ENCODE measurements at places on chromosomes 7 and 10.

- DNase-seq: no peak
These were observed 1017.5 kb downstream of the XPNPEP1 start for GRCh38 chr10:108905821-108906220.

DNA sequence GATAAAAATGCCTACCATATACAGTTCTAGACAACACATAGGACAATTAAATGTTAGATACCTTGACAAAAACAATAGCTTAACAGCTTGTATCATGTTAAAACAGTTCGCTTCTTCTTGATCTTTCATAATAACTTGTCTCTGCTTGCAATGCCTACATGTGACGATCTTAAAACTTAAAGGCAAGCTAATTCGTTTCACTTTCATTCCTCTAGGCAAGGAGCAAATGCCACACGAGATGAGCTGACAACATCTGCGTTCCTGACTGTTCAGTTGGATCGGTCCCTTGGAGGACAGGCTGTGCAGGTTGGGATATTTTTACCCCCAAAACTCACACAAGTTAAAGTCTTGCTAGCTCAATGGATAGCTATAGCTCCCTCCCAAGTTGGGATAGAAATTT, 51.6 kb upstream of the ARL4A start:
- no peak for DNase-seq

DNA sequence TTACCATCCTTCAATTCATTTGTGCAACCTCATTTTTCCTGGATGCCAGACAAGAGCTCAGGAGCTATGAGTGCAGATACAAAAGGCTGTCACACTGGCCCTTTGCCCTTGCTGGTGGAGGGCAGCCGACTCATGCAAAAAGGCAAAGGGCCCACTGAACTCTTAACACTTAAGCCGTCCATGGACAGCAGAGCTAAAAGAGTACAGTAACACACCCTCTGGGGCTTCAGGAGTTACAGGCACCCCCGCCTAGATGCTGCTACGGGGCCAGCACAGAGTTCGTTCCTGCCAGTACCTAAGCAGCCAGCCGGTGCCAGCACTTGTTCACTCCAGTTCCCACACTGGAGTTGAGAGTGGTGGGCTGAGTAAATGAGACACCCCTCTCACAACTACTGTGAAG, 69.9 kb upstream of the MRLN start:
- no peak for DNase-seq

DNA sequence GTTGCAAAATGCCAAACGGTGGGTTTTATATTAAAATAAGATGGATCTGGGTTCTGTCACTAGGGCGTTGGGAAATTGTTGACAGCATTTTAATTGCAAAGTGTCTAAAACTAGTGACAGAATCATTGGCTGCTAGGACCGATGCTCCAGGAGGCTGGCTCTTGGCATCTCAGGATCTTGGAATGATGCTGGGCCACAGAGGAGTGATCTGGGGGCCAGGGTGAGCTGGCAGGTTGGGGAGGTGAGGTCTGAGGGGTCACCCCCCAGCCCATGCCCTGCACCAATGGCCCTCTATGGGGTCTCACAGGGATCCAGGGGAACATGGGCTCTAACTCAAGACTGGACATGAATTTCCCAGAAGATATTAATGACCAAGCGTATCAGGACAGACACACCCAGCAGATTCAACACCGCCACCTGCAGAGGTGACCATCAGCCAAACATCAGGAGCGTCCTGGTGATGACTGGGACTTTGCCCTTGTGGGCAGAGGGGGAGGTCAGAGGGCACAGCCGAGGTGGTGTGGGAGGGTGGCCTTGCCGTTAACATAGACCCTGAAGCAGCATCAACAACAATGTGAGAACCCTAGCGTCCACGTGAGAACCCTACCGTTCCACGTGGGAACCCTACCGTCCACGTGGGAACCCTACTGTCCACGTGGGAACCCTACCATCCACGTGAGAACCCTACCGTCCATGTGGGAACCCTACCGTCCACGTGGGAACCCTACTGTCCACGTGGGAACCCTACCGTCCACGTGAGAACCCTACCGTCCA, 89.0 kb upstream of the PPP2R2D start:
- DNase-seq: no peak

DNA sequence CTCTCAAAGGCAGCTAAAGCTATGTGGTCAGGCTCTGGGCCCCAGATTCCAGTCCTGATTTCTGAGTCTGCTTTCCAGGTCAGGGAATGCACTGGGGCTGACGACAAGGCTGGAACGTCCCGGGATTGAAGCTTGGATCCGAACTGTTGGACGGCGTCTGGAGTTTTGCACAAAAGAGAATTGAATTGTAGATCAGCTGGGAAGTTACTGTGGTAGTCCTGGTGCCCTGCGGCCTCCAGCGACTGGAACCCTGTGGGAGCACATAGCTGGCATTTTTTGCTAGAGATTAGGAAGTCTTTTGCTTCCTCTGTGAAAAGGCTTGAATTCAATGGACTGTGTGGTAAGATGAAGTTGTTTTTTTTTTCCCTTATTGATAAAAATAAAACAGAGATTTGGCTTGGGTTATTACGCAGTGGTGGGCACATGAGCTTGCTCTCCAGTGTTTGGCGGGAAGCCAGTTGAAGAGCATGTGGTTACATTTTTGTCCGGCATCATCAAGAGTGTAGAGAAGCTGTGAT, at the start of gene HK1:
Gene HK1, plus strand, starts transcription at position 51 of the 518 bp plus-strand sequence.
- no peak for DNase-seq
